ENCODE measurements at places on chromosomes 5 and 9. TPM values are rescaled to one million over a fixed set of nuclear protein-coding genes. Genes with fewer than 3 reads are reported as not detected.
A peak's percentile ranks its signal among the peaks of the same experiment; 100 is the strongest.

DNA sequence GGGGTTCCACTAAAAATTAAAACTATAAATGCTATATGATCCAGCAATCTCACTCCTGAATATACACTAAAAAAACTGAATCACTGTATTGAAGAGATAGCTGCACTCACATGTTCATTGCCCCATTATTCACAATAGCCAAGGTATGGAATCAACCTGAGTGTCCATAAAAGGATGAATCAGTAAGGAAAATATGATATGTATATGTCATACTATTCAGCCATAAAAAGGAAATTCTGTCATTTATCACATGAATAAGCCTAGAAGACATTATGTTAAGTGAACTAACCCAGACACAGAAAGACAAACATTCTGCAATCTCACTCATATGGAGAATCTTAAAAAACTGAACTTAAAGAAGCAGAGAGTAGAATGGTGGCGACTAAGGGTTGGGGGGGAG lies 1376.2 kb upstream of the CDH9 start:
- DNase-seq = no peak

DNA sequence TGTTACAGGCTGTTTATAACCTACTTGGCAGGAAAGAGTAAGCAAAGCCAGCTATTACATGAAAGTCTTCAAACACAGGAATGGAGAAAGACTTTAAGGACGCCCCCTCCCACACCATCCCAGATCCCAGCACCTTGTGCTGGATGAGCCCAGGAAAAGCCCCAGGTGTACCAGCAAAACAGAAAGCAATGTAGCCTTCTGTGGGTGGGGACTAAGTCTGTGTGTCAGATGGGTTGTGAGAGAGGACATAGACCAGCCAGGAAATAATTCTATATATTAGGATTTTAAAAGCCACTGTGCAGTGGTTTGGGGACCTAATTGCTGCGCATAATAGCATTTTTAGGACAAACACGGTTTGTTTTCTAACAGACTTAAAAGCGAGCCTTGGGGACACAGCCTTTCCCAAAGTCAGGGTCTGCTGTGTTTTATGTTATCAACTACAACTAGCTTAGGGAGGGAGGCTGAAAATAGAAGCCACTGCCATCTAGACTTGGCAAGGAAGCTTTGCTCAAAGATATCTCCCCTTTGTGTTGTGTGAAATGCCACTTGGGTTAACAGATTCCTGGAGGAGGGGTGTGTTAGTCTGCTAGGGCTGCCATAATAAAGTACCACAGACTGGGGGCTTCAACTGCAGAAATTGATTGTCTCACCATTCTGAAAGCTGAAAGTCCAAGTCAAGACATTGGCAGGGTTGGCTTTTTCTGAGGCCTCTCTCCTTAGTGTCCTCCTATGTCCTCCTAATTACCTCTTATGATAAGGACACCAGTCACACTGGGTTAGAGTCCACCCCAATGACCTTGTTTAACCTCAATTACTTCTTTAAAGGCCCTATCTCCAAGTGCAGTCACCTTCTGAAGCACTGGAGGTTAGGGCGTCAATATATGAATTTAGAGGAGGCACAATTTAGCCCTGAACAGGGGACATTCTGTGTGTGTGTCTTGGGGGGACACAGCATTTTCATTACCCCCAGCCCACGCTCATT lies 17.2 kb upstream of the UBE2QL1 start:
- no peak for DNase-seq

DNA sequence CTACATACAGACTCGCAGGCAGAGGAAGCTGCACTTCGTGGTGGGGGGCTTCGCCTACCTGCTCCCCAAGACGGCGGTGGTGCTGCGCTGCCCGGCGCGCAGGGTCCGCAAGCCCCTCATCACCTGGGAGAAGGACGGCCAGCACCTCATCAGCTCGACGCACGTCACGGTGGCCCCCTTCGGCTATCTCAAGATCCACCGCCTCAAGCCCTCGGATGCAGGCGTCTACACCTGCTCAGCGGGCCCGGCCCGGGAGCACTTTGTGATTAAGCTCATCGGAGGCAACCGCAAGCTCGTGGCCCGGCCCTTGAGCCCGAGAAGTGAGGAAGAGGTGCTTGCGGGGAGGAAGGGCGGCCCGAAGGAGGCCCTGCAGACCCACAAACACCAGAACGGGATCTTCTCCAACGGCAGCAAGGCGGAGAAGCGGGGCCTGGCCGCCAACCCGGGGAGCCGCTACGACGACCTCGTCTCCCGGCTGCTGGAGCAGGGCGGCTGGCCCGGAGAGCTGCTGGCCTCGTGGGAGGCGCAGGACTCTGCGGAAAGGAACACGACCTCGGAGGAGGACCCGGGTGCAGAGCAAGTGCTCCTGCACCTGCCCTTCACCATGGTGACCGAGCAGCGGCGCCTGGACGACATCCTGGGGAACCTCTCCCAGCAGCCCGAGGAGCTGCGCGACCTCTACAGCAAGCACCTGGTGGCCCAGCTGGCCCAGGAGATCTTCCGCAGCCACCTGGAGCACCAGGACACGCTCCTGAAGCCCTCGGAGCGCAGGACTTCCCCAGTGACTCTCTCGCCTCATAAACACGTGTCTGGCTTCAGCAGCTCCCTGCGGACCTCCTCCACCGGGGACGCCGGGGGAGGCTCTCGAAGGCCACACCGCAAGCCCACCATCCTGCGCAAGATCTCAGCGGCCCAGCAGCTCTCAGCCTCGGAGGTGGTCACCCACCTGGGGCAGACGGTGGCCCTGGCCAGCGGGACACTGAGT lies 255.9 kb downstream of the SAXO1 start:
- peak; percentile 52 for DNase-seq

GRCh38 chr5:158513490-158514318 lies 586.0 kb downstream of the EBF1 start:
- DNase-seq = no peak

CCDC192 gene
- total RNA-seq = not detected

SPINK4 gene
- not detected for total RNA-seq

Measured in activated naive CD4-positive, alpha-beta T cell treated with anti-CD3 and anti-CD28 coated beads, Interleukin-2, amount 50 U/mL, for 72 hours (primary cell).